Fibroblast of the aortic adventitia (primary cell): ENCODE measurements at places on chromosomes 1 and 21. TPM values are rescaled to one million over a fixed set of nuclear protein-coding genes. Genes with fewer than 3 reads are reported as not detected.
A peak's percentile ranks its signal among the peaks of the same experiment; 100 is the strongest.

GRCh38 chr1:96559707-96560596 is 161.6 kb upstream of the PTBP2 start:
- DNase-seq, result peak; percentile 99

- no peak for DNase-seq
These were observed 20.6 kb downstream of the TOR1AIP2 start for GRCh38 chr1:179857009-179857408.

DNA sequence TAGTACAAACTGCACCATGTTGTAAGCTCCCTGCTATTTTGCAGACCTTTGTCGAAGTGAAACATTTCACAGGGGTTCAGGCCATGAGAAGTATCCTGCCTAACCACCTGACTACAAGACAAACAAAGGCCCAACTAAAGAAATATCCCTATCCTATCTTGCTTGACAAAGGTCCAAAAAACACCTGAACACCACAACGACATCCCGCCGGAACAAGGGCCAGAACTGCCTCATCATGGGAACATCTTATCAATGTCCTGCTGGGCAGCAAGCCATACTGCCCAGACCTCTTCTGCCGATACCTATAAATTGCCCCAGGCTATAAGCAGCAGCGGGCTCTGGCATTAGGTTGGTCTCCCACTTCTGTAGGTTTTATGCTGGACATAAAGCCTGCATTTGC is 12.3 kb downstream of the MYSM1 start:
- no peak for DNase-seq

- DNase-seq, result peak; percentile 44
These were observed 724 bp downstream of the DOCK7 start for GRCh38 chr1:62687421-62687902.

DNA sequence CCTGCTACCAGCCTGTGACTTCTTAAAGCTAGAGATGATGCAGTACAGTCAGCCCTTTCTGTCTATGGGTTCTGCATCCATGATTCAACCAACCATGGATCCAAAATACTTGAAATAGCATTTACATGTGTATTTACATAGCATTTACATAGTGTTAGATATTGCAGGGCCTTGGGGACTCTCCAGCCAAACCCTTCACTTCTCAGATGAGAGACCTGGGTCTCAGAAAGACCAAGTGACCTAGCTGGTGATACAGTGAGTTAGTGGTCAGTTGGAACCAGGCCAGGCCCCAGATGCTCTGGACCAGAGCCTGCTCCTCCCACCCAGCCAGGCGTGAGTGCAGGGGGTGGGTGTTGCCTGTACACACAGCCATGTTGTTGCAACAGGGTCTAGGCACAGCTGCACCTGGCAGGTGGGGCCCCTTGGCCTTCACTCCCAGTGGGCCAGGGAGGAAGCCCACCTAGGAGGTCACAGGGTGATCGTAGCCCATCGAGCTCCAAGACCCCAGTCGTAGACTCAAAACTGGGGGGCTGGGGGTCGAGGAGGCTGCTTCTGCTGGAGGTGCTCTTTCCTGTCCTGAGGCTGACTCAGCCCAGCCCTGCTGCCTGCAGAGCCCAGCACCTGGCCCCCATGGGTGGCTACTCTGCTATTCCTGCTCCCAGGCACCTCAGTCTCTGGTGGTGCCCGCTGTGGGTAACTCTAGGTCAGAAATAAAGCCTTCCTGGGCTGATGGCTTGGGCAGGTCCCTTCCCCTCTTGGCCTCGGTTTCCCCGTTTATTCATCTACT is 7.7 kb downstream of the TMEM61 start:
- DNase-seq, result peak; percentile 43

GRCh38 chr1:2592672-2593071 is 6.1 kb downstream of the PRXL2B start:
- DNase-seq, result no peak

GRCh38 chr1:195580988-195581387 is 1027.3 kb downstream of the KCNT2 start:
- DNase-seq, result no peak

GRCh38 chr1:68615312-68615711 is 118.4 kb upstream of the DEPDC1 start:
- no peak for DNase-seq

- DNase-seq, result no peak
These were observed 10.4 kb downstream of the LDLRAD1 start for GRCh38 chr1:54007613-54008012.

GRCh38 chr1:198934426-198934825 is 295.6 kb downstream of the PTPRC start:
- DNase-seq, result peak; percentile 23

- DNase-seq, result no peak
These were observed 13.4 kb downstream of the CLEC20A start for GRCh38 chr1:178483251-178483957.

DNA sequence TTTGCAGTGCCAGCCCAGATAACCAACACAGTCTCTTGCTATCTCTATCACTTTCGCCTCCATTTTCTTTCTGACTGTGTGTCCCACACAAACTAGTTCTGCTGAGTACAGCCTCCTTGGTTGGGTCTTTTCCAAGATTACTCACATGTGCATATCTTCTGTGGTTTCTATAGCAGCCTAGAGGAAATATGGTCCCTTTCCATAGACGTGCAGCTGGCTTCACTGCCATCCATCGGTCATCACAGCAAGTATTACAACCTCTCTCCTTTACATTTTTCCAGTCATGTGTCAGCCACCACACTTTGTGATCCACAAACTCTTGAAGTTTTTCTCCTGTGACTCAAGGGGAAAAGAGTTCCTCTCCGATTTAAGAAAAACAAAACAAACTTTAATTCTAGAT is 893.4 kb upstream of the ADGRL4 start:
- peak; percentile 96 for DNase-seq

- DNase-seq, result no peak
These were observed 5.7 kb upstream of the AKT3 start for GRCh38 chr1:243855616-243856318.

DNA sequence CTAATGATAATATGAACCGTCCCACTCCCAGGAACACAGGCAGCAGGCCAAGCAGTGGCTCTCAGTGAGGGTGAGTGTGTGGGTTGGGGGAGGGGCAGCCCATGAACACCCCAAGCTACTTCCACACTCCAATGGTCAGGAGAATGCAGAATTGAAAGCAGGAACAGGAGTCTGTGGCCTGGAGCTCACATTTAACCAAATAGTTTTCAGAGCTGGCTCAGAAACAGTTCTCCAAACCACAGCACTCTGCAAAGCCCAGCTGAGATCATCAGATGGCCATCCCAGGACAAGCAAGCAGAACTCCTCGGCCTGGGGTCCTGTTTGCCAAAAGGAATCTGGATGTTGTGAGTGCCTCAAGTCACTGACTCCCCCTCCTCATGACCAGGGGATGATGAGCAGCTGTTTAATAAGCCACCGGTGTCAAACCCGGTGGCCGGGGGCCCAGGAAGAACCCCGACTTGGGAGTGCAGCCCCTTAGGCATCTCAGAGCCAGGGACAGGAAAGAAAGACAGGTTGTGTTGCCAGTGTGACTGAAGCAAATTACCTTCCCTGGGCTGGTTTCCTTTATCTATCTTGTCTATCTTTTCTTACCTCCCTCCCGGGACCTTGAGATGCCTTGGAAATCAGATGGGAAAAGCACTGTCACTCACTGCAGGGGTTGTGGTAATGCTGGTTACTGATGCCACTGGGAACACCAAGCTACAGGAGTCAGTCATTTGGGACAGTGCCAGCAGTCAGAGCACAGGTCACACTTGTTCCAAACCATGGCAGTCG is 20.4 kb downstream of the DEGS1 start:
- DNase-seq, result peak; percentile 67

The CELA2A gene
- not detected in 2 replicates for total RNA-seq

The TMEM81 gene
- 1.5 and 2.0 TPM in 2 replicates for total RNA-seq

The TAGLN2 gene
- total RNA-seq, result 62.4 and 228 TPM in 2 replicates

The CHAF1B gene
- total RNA-seq, result 0.49 and 7.8 TPM in 2 replicates

The GUCA2B gene
- not detected in 2 replicates for total RNA-seq
